RWPE2 (cell line): ENCODE measurements at places on chromosomes 2 and 18.

GRCh38 chr2:21633911-21634310 is 510.1 kb downstream of the TDRD15 start:
- H3K4me1 ChIP-seq = no peaks in the 10 kb centered on the region
- no peak overlapping the region for H3K27ac ChIP-seq
- H3K27me3 ChIP-seq = no peaks in the 10 kb centered on the region
- no peaks in the 10 kb centered on the region for H3K36me3 ChIP-seq

DNA sequence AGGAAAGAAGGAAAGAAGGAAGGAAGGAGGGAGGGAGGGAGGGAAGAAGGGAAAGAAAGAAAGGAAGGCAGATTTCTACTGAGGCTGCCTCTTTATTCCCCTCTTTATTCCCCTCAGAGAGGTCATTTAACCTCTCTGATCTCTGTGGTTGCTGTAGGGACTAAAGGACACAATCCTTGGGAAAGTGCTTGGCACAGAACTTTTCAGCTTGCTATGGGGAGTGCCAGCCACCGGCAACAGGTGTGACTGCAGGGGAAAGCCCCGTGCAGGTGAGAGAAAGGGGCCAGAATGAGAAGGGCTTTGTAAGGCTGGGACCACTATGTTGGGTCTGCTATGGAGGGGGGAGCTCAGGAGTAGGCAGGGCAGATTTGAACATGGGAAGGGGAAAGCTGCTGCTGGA is 27.7 kb upstream of the STEAP3 start:
- H3K4me1 ChIP-seq = peaks cover 15% of the 10 kb centered on the region
- H3K27me3 ChIP-seq = no peaks in the 10 kb centered on the region
- no peaks in the 10 kb centered on the region for H3K36me3 ChIP-seq
- no peak overlapping the region for H3K4me3 ChIP-seq

DNA sequence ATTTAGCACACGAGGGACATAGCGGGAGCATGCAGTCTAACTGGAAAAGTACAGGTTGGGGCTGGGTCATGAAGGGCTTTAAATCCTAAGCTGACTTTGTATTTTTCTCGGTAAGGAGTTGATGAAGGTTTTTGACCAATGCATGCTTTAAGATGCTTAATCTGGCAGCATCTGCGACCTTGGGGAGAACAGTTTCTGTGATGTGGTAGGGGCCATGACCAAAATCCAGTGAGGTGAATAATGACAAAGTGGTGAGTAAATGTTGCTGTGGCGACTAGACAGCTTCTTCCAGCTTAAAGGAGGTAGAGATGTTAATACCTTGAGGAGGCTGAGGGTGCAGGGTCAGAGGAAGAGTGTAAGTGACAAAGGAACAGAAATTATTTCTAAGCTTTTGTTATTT is 174.6 kb upstream of the ALPP start:
- H3K36me3 ChIP-seq = peaks cover 6% of the 10 kb centered on the region; the same call in 1 of the 2 replicates
- H3K4me1 ChIP-seq = no peaks in the 10 kb centered on the region
- DNase-seq = no peak

DNA sequence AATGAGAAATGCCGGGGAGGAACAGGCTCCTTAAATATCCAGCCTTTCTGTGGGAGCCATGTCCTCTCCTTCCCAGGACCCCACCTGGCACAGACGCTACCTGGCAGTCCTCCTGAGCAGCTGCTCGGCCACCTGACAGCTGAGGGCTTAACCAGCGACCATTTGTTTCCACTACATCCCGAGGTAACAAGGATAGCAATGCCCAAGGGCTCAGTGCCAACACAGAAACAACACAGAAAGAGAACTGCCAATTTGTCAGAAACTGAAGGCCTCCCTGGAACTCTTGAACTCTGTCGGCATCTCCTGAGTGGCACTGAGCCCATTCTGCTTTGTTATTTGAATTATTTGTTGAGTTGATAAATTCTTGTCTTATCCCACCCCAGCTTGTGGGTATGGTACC is 122.2 kb upstream of the ARHGAP28 start:
- H3K27me3 ChIP-seq = no peaks in the 10 kb centered on the region
- DNase-seq = no peak
- H3K36me3 ChIP-seq = no peaks in the 10 kb centered on the region
- H3K4me1 ChIP-seq = peaks cover 3% of the 10 kb centered on the region

DNA sequence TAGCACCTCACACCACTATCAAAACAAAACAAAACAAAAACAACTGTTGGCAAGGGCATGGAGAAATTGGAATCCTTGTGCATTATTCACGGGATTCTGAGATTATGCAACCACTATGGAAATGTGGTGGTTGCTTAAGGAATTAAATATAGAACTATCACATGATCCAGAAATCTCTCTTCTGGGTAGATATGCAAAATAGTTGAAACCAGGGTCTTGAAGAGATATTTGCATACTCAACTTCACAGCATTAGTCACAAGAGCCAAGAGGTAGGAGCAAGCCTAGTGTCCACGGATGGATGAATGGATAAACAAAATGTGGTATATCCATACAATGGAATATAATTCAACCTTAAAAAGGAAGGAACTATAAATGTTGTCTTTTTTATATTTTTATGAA is 7.0 kb downstream of the TMEM131 start:
- H3K4me1 ChIP-seq = peaks cover 12% of the 10 kb centered on the region
- no peaks in the 10 kb centered on the region for H3K27me3 ChIP-seq
- no peak for DNase-seq
- no peak overlapping the region for H3K4me3 ChIP-seq

DNA sequence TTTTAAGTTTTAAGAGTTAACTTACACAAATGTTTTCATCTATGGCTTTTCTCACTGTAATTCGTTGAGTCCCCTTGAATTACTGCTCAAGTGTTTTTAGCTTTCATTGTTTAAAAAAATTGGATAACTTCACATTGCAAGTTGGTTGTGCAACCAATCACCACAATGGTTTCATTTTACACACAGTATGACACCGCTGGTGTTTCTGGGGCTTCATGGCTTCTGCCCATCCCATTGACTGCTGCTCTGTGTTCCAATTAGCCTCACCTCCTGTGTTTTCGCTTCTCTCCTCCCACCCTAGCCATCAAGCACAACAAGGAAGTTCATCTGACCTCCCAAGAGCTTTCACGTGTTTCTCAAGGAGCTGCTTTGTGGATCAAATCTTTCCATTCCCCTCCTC is 199.1 kb upstream of the CHAC2 start:
- no peaks in the 10 kb centered on the region for H3K27me3 ChIP-seq
- no peaks in the 10 kb centered on the region for H3K36me3 ChIP-seq
- H3K4me3 ChIP-seq = no peak overlapping the region

DNA sequence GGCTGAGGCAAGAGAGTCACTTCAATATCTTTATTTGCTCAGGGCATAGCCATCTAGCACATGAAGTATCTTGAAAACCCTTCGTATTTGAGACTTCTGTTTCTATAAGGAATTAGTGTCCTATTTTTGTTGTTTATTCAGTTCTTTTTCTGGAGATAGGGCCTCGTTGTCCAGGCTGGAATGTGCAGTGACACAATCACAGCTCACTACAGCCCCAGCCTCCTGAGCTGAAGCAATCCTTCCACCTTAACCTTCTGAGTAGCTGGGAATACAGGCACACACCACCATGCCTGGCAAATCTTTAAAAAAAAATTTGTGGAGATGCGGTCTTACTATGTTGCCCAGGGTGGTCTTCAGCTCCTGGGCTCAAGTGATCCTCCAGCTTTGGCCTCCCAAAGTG is 50.6 kb downstream of the PSMD14 start:
- H3K4me1 ChIP-seq = no peaks in the 10 kb centered on the region
- H3K4me3 ChIP-seq = no peak overlapping the region
- H3K36me3 ChIP-seq = no peaks in the 10 kb centered on the region; the same call in 1 of the 2 replicates
- no peaks in the 10 kb centered on the region for H3K27me3 ChIP-seq

GRCh38 chr2:227450311-227450841 is 21.6 kb upstream of the AGFG1 start:
- no peak for DNase-seq
- no peaks in the 10 kb centered on the region for H3K4me1 ChIP-seq
- no peak overlapping the region for H3K4me3 ChIP-seq
- H3K27ac ChIP-seq = no peak overlapping the region

DNA sequence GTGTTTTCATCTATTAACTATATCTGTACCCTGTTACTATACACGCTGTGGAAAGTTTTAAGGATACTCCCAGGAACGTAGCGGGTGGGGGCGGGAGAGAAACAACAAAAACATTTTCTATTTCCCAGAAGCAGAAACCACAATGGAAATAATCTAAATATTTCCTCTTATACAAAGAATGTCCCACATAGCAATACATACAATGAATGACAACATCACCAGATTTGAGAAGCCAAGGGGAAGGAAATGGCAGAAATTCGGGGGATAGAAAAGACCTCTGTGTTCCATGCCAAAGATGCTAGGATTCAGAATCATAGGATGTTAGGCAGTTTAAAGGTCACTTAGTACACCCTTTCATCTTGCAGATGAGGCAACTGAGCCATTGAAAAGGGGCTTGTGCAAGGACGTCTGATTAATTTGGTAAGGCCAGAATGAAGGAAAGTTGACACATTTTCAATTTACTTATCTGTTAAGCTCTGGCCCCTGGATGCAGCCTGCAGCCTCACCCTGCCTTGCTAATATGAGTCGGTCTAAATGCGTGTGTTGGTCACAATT is 41.1 kb upstream of the SCYGR1 start:
- H3K27me3 ChIP-seq = no peaks in the 10 kb centered on the region
- DNase-seq = no peak
- H3K4me1 ChIP-seq = no peaks in the 10 kb centered on the region
- no peaks in the 10 kb centered on the region for H3K36me3 ChIP-seq
- H3K27ac ChIP-seq = no peak overlapping the region
- no peak overlapping the region for H3K4me3 ChIP-seq

GRCh38 chr18:23994361-23994902 is 20.1 kb upstream of the TTC39C start:
- H3K4me1 ChIP-seq = peaks cover 41% of the 10 kb centered on the region
- peak; percentile 91 for DNase-seq
- no peak overlapping the region for H3K4me3 ChIP-seq
- H3K27ac ChIP-seq = peak overlapping the region; percentile 50
- H3K27me3 ChIP-seq = no peaks in the 10 kb centered on the region
- no peaks in the 10 kb centered on the region for H3K36me3 ChIP-seq

GRCh38 chr2:167114018-167114417 is 225.7 kb downstream of the XIRP2 start:
- no peak overlapping the region for H3K27ac ChIP-seq
- no peak for DNase-seq
- no peaks in the 10 kb centered on the region for H3K36me3 ChIP-seq
- H3K27me3 ChIP-seq = no peaks in the 10 kb centered on the region
- no peak overlapping the region for H3K4me3 ChIP-seq

- H3K4me1 ChIP-seq = no peaks in the 10 kb centered on the region
- no peaks in the 10 kb centered on the region for H3K36me3 ChIP-seq
- H3K27me3 ChIP-seq = no peaks in the 10 kb centered on the region
These were observed 54.2 kb upstream of the CTDP1 start for GRCh38 chr18:79625195-79625923.

DNA sequence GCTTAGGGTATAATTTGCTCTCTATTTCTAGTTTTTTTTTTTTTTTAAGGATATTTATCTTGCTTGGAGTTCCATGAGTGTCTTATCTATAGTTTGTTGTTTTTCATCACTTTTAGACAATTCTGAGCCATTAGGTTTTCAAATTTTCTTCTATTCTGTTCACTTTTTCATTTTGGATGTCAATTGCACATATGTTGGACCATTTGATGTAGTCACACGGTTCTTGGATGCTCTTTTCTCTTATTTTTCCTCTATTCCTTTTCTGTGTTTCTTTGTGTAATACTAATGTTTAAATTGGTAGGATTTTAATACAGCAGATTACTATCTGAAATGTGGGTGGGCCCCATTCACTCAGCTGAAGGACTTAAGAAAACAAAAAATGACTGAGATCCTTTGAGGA is 292.6 kb downstream of the CALCRL start:
- no peak overlapping the region for H3K4me3 ChIP-seq
- no peaks in the 10 kb centered on the region for H3K27me3 ChIP-seq
- no peak overlapping the region for H3K27ac ChIP-seq
- H3K4me1 ChIP-seq = no peaks in the 10 kb centered on the region
- H3K36me3 ChIP-seq = no peaks in the 10 kb centered on the region
- no peak for DNase-seq

DNA sequence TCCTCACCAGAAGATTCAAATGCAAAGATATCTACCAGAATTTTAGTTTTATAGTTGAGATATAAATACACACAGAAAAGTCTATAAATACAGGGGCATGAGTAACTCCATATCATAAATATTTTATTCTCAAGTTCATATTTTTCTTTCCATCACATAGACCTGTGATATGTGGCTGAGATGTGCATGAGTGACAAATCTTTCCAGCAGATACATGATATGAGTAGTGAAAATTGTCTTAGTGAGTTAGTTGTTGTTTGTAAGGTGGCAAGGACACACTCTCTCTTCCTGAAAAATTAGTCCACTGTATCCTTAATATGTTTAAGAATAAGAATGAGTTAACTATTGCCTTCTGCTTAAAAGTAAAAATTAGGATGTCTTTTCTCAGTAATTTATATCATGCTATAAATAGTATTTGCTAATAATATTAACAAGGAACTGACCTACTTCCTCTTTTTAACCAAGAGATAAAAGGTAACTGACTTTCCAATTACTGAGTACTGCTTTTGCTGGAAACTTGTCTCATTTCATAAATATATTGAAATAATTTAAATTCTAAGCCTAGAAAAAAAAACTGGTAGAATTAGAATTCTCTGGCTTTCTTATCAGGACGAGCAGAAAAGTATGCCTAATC is 85.2 kb upstream of the SESTD1 start:
- DNase-seq = no peak
- H3K4me3 ChIP-seq = no peak overlapping the region
- no peaks in the 10 kb centered on the region for H3K4me1 ChIP-seq
- no peak overlapping the region for H3K27ac ChIP-seq
- H3K36me3 ChIP-seq = no peaks in the 10 kb centered on the region

DNA sequence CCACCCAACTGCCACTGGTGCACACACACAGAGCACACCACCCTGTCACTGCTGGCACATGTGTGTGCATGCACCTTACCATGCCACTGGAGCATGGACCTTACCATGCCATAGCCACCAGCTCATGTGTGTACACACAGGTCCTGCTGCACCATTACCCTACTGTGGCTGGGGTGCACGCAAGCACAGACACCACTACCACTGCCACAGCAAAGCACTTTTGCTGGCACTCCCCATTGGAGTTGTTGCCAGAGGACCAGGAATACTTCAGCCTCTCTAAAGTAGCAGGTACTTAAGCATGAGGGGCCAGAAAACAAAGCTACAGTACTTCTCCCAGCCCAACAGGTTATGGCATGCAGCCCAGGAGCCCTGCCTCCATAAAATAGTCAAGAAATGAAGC is 404.8 kb downstream of the MBD2 start:
- no peak overlapping the region for H3K27ac ChIP-seq
- no peaks in the 10 kb centered on the region for H3K27me3 ChIP-seq
- no peak overlapping the region for H3K4me3 ChIP-seq
- no peaks in the 10 kb centered on the region for H3K36me3 ChIP-seq

DNA sequence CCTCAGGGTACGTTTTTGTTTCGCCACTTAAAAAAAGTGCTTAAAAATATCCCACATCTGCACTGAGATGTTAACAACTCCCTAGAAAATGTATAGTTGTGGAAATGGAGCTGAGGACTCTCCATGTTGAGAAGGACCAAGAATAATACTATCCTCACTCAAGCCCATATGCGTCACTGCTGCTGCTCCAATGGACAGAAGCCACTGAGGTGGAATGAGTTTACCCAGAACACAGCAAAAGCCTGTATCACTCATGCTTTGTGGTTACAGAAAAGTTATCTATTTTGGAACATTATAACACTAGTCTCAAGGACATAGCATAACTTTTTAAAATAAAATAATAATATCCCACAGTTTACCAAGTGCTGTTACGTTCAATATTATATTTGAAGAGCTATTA is 31.9 kb downstream of the DSC3 start:
- no peak overlapping the region for H3K4me3 ChIP-seq
- H3K36me3 ChIP-seq = peaks cover 21% of the 10 kb centered on the region
- H3K27me3 ChIP-seq = no peaks in the 10 kb centered on the region
- DNase-seq = no peak
- H3K4me1 ChIP-seq = peaks cover 9% of the 10 kb centered on the region
- H3K27ac ChIP-seq = peak overlapping the region; percentile 55

- H3K27me3 ChIP-seq = peaks cover 55% of the 10 kb centered on the region
- H3K27ac ChIP-seq = no peak within 1 kb of the TSS
- H3K4me1 ChIP-seq = no peaks in the 10 kb centered on the region
- H3K36me3 ChIP-seq = no peaks in the 10 kb centered on the region
These were observed at the start of gene PTH2R for GRCh38 chr2:208406474-208407451. PTH2R (plus strand) TSS chr2:208406792; CDS start chr2:208407044, 252 bp downstream.
